ENCODE measurements at places on chromosomes 5 and 9.
A peak's percentile ranks its signal among the peaks of the same experiment; 100 is the strongest.

DNA sequence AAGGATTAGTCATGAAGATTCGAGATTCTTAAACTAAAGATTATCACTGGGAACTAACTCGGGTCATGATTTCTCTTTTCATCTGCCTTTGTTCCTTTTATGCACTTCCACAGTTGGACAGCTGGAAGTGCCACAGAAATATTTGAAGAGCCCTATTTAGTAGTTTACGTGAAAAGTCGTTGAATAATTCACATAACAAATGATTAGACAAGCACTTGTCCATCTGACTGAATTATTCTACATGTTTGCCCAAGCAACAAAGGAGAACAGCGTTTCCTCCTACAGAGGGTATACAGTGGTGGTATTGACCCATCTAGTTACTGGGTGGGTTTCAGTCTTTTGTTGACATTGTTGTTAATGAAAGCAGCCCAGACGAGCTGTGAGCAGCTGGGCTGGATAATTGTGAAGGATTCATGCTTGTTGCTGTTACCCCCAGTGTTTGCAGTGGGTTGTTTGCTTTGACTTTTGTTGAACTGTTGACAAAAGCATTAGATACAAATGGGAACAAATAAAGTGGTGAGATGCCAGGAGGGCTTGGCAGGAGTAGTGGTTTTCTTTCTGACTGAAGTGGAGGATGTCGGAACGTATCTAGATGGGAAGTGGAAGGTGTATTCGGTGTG is 96.2 kb downstream of the TLE4 start:
- no peak for DNase-seq

GRCh38 chr5:158471535-158471924 is 612.6 kb upstream of the CLINT1 start:
- no peak for DNase-seq

DNA sequence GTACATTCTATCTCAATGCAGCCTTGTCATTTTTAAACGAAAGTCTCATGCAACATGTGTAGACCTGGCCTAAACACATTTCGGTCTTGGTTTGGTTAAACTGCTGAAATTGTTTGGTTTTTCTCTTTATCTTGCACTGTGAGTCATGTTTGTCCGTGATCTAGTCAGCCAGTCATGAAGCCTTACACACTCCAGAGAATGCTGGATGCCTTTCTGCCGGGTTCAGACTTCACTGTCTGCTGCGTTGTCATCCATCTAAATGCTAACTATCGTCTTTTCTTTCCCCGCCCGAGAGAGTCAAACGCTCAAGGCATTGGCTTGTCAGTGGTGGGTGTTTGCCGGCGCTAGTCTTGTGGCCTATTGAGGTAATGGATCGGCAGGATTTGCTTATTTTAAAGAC is 1194.6 kb upstream of the WWC1 start:
- no peak for DNase-seq

- DNase-seq: no peak
Measured at GRCh38 chr5:165157219-165157618, 1651.8 kb downstream of the MAT2B start.

DNA sequence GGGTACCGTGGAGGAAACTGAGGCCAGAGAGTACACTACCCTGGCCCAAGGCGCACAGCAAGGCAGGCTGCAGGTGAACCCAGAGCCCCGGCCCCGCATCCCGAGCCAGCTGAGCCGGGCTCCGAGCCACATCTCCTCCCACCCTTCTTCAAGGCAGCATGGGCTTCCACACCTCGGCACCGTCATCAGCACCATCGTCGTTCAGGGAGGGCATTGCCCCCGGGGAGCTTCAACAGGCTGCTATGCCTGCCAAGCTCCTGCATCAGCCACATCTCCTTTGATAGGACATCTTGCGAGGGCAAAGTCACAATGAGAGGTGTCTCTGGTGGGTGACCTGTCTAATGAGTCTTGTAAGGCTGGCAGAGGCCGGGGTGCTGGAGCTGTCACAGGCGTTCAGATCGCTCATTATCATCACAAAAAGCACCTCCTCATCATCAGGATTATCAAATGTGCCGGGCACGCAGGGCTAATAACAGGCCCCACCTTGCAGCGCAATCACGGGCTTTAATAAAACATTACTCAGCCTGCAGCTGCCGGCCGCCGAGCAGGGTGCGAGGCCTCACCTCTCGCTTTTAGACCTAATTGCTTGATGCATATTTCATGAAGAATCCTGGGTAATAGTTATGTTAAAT is 20.0 kb upstream of the SLC25A51 start:
- DNase-seq: no peak

- no peak for DNase-seq
Measured at GRCh38 chr5:133273661-133274596, 222.1 kb downstream of the HSPA4 start.

GRCh38 chr9:107246259-107247254 is 36.5 kb upstream of the RAD23B start:
- DNase-seq: peak; percentile 7
